ENCODE measurements at places on chromosomes 11 and 22. TPM values are rescaled to one million over a fixed set of nuclear protein-coding genes. Genes with fewer than 3 reads are reported as not detected.

EXPH5 gene
- 73.8 TPM for total RNA-seq

RIC3 gene
- total RNA-seq = 6.2 TPM

SESN3 gene
- total RNA-seq = 3.4 TPM

IL17REL gene
- 0.32 TPM for total RNA-seq

POU2AF2 gene
- not detected for total RNA-seq

Measured in transverse colon (tissue), 4 donors.